ENCODE measurements at places on chromosomes 13 and 19.

GRCh38 chr13:74530011-74530410 is 395.8 kb upstream of the KLF12 start:
- no peak for DNase-seq

DNA sequence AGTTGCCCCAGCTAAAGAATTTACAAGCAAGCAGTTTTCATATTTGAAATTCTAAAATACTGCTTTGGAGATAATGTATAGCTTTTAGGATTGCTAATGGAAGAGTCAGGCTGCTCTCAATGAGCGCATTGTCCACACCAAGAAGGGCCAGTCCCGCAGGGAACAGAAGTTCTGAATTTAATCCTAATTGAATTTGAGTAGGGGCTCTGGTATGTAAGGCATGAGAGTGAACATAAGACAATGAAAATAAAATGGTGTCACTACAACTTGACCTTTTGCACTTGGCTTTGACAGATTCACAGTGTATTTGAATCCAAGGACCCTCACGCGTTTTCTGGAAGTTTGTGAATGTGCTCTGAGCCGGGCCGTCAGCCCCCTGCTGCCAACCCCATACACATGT is 32.6 kb downstream of the RAB20 start:
- no peak for DNase-seq

DNA sequence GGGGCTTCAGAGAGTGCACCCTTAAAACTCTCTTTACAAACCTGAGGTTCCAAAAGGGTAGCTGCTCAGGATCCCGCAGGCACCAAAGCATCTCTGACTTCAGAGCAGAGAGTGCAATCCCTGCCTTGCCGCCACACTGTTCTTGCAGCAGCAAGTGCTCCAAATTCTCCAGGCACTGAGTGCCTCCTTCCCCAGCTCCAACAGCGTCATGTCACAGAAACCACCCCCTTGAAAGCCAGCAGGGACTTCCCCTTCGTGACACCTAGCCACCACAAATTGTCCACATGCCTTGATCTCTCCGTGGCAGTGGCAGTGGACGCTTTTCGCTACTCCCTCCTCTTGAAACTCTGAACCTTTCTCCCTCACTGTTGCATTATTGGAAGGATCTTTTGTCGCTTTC is 39.9 kb downstream of the MBNL2 start:
- DNase-seq: no peak

DNA sequence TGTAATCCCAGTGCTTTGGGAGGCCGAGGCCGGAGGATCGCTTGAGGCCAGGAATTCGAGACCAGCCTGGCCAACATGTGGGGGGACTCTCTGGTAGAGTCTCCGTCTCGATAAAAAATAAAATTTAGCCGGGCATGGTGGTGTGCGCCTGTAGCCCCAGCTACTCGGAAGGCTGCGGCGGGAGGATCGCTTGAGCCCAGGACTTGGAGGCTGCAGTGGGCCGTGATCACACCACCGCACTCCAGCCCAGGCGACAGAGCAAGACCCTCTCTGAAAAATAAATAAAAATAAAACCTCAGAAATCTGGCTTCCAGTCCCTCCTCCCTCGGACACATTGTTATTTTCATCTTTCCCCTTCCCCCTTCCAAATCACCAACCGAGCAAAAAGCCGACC is 332 bp downstream of the IRGQ start:
- DNase-seq: no peak

DNA sequence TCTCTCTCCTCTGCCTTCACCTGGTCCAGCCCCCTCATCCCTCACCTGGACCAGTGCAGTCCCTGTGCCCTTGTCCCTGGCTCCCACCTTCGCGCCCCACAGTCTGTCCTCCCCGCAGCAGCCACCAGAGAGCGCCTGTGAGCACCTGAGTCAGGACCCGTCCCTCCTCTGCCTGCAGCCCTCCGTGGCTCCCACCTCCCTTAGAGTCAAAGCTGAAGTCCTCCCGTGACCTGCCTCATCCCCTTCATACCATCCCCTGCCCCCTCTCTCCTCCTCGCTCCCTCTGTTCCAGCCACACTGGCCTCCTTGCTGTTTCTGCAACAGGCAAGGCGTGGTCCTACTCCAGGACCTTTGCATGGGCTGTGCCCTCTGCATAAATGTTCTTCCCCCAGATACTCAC is 10.3 kb downstream of the CELF5 start:
- DNase-seq: no peak

- no peak for DNase-seq
These were observed 38.1 kb downstream of the PSG5 start for GRCh38 chr19:43148233-43148632.

DNA sequence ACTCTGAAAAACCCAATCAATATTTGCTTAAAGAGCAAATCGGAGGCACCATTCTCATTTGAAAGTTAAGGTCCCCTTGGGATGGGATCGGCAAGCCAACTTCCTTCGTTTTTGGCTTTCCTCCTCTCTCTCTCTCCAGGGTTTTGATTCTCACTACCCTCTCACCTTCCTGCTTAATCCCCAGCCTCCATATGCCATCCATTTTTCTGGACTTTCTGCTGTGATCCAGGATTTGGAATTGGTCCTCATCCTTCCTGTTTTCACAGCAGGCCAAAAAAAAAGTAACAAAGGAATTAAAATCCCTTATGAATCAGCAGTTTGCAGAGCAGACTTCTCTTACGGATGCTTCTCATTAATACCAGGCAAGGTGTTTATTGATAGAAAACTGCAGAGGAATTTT is 283.1 kb upstream of the TMTC4 start:
- DNase-seq: no peak

GRCh38 chr19:33811246-33811645 is 14.6 kb downstream of the KCTD15 start:
- no peak for DNase-seq

DNA sequence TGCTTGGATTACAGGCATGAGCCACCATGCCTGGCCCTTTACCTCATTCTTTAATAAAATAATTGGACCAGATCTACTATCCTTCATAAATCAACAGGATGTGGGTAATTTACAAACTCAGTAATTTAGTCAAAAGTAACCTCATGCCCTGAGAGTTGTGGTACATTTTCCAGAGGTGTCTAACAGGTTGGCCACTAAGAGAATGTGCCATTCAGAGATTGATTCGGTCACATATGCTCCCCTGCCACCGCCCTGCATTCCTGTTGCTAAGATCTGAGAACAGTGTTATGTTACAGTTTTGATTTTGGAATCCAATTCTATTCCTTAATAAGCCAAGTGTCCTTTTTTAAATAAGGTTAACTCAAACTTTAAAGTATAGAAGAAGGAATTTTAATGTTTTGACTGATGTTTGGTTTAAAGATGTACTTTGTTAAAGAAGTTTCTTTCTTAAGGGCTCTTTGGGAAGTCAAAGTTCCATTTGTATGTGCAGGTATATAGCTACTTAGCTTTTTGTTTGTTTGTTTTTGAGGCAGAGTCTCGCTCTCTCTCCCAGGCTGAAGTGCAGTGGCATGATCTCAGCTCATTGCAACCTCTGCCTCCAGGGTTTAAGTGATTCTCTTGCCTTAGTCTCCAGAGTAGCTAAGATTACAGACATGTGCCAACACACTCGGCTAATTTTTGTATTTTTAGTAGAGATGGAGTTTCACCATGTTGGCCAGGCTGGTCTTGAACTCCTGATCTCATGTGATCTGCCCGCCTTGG is 29.2 kb downstream of the PHF11 start:
- DNase-seq: no peak

DNA sequence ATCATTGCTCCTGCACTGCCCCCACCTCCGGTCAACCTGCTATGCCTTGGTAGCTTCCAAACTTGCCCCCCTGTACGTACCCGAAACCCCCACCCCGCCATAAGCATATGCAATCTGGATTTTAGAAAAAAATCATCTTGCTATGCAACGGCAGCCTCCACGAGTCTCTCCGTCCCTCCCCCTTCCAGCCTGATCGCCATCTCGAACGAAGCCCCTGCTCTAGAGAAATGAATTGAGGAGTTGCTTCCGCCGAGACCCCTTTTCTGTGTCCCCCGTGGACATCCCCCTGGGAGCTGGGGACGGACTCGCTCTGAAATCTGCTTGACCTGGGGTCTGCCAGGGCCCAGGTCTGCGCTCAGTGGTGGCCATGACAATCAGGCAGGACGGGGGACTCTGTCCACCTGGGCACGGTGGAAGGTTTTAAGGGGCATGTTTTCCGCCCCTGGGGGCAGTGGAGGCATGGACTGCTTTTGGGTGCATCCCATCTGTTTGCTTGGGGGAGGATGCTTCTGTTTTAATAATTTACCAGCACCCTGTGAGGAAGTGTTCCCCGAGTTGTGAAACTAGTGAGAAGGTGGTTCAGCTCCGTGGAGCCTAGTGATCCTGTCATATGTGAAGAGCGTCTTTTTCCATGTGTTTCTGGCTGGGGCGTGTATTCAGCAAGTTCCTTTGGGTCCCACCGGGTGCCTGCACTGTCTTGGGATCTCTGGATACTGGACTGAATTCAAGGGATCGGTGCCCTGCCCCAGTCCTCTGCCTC is 1.0 kb downstream of the KDM4B start:
- no peak for DNase-seq

DNA sequence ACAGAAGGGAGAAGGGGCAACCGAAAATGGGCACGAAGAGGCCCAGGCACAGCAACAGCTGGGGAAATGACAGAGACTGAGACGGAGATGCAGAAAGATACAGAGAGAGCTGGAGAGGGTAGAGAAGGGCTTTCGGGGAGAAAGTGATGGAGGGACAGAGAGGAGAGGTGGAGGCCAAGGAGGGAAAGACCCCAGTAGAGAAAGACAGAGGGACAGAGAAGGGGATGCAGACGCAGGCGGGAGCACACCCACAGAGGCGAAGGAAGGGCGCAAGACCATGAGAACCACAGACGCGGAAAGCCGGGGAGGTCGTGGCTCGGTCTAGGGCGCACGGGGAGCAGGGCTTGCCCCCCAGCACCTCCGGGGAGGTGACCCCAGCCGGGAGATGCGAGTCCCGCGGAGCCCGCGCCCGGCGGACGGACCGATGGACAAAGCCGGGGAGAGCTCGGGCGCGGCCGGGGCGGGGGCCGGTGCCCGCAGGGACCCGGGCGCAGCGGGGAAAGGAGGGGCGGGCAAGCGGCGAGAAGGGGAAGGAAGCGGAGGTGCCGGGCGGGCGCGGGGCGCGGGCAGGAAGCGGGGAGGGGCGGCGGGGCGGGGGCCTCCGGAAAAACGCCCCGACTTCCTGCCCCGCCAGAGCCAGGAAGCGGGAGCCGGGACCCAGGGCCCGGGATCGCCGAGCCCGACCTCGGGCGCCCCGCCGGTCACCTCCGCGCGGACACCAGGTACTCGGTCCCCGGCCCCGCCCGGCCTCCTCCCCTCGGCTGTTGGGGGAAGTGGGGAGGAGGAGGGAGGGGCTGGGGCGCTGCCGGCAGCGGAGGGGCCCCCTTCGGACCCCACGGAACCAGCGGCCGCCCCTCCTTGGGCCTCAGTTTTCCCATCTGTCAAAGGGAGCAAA is at the start of gene ARHGEF1:
Gene ARHGEF1 (plus strand): TSS at position 617 of the 895 bp plus-strand sequence. CDS start 4,899 bp downstream, outside the sequence.
- no peak for DNase-seq

DNA sequence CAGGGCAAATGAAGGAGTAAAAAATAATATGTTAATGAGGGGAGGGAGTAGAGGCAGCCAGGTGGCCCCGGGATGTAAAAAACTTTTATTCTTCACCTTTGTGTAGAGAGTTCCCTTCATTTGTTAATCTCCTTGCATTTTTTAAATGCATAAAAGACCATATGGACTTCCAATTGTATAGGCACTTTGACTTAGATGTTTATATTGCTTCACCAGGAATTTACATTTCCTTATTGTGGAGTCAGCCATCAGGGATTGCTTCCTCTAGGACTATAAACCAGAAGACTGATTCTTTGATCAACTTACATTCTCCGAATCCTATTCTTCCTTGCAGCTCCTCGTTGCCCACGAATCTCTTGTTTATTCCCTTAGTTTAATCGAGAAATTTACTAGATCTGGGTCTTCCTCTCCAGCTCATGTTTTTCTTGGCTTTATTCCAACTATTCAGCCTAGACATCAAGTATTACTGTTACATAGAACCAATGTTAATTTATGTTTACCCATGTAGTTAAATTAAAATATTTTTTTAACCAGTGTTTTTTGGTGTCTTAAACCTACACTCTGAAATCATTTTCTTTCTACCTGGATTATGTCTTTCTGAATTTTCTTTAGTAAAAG is 1187.0 kb upstream of the SLC10A2 start:
- no peak for DNase-seq

DNA sequence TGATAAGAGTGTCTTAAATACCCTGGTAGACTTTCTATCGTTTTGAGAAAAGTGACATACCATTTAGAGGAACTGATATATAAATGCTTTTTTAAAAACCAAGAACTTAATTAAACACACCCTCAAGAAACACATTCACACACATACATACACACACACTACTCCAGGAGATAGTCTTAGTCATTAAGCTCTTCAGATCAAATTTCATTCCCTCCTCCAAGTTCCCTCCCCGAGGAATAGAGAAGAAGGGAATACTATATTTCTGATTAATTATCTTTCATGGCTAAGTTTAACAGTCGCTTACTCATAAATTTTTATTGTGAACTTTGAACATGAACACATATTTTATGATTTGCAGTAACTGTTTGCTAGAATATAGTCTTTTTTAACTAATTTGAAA is 1109.5 kb downstream of the SLITRK1 start:
- DNase-seq: no peak

GRCh38 chr19:33809960-33810359 is 13.3 kb downstream of the KCTD15 start:
- DNase-seq: no peak

- no peak for DNase-seq
These were observed 64.4 kb downstream of the RASA3 start for GRCh38 chr13:114067886-114068651.

DNA sequence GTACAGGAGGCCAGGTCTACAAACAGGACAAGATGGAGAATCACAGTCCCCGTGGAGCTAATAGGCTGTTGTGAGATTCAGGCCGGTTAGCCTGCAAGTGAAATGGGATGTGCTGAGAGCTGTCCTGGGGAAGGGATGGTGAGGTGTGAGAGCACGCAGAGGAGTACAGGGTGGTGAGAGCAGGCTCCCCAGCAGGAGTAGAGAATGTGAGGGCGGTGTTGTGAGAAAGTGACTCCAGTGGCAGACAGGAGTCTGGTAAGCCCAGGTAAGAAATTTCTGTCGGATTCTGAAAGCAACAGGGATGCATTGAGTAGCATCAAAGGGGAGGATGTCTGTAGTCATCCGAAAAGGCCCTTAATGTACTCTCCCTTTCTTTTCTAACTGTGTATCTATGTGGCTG is 50.7 kb upstream of the GPR183 start:
- no peak for DNase-seq

DNA sequence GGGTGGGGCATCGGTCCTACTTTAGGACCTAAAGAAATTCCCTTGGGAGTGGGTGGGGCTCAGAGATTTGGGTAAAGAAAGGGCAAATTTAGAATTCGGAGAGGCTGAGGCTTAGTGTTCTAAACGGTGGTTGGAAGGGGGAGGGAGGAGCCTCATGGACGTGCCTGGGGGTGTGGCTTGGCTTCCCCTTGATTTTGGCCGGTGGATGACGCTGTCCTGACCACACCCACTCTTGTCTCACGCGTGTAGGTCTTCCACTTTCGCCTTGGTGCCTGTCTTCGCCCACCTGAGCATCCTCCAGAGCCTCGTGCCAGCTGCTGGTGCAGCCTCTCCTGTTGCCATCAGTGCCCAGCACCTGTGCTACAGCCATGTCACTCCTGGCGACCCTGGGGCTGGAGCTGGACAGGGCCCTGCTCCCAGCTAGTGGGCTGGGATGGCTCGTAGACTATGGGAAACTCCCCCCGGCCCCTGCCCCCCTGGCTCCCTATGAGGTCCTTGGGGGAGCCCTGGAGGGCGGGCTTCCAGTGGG is 1.2 kb upstream of the NUP62 start:
- no peak for DNase-seq
